Right lung (tissue), 10 donors: ENCODE measurements at places on chromosomes 6 and 20.

DNA sequence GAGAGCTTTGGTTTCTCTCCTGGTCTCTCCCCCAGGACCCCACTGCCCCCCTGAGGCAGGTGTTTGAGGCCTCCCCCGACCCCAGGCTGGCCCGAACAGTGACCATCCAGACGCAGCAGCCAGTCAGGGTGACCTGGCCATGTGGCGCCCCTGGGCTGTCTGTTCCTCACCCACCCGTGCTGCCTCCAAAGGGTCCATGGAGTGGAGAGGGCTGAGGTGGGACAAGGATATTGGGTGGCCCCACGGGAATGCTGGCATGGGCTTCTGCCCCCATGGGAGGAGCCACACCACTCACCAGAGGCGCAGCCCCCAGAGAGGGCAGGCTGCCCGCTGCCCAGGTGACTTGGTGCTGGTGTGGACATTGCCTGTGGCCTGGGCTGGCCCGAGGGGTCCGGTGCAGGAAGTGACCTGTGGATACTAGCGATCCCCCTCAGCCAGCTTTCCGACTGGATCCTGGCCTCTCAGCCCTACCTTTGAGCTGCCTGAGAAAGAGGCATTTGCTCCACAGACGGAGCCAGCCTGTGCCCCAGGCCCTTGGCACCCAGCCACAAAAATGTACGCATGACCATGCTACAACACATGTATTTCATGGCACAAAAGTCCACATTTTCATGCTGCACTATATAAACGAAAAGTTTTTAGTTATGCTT is 50.8 kb downstream of the BCAS4 start:
- DNase-seq = no peak

DNA sequence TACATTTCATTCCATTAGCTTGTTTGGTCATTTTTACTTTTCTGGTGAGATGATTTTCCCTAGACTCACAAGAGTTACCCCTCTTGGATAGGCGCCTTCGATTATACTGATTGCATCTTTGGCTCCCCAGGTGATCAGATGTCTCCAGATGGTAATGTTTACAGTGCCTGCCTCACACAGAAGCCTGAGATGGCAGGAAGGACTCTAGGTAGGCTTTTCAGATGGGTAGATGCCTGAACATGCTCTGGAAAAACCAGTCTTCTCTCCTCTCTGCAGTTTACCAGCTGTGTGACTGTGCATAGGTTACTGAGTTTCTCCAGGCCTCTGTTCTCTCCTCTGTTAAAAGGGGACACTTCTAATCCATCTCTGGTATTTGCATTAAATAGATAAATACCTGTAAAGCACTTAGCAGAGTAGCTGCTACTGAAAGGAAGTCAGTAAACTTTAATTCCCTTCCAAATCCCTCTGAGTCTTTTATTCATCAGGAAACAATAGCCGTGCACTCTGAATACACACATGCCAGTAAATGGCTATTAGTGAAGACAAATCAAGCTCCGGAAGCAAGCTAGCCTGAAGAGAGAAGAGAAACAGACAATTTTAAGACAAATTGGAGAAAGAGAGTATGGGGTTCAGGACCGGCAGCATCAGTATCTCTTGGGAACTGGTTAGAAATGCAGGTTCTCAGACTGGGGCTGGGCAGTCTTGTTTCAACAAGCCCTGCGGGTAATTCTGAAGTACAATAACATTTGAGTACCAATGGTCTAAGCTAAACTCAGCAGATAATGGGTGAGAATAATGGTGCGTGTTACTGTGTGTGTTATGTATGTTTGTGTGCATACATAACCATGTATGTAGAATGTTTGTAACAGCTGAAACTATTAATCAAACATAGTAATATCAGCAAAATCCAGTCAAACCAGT is 139.4 kb downstream of the UST start:
- no peak for DNase-seq

- peak; percentile 78 for DNase-seq
Measured at GRCh38 chr6:89940225-89941027, 46.2 kb downstream of the GJA10 start.

GRCh38 chr6:88141561-88142296 is 24.4 kb downstream of the CNR1 start:
- no peak for DNase-seq
